ENCODE measurements at places on chromosomes 6 and 20.

GRCh38 chr6:12882761-12883290 is 166.3 kb downstream of the PHACTR1 start:
- DNase-seq, result no peak

DNA sequence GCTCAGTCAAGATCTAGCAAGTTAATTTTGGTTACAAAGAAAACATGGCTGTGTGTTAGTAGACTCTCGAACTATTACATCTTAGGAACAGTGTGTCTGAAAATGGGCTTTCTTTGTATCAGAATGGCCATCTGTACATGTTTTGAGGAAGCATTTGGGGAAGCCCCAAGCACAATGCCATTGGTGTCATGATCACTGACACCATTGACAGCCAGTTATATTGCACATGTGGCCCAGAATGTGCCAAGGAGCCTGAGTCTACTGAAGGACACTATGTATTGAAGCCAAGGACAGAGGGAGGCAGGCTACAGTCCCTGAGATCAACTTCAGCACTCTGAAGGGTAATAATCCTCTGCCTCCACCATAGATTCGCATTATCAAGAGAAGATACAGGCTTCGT is 12.6 kb upstream of the FAM50B start:
- DNase-seq, result no peak

DNA sequence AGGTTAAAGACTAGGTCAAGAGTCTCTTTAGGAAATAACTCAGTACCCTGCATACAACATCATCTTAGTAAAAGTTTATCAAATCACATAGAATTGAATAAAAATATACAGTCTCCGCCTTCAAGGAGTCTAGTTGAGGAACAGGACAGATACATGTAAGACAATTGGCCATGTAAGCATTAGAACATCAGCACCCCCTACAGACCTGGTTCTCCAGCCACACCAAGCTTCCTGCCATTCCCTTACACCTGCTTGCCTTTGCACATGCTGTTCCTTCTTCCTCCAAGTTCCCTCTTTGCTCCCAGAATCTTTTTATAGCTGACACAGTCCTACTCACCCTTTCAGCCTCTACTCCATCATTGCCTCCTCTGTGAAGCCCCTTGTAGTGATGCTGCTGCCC is 187.8 kb upstream of the LRFN2 start:
- DNase-seq, result no peak

DNA sequence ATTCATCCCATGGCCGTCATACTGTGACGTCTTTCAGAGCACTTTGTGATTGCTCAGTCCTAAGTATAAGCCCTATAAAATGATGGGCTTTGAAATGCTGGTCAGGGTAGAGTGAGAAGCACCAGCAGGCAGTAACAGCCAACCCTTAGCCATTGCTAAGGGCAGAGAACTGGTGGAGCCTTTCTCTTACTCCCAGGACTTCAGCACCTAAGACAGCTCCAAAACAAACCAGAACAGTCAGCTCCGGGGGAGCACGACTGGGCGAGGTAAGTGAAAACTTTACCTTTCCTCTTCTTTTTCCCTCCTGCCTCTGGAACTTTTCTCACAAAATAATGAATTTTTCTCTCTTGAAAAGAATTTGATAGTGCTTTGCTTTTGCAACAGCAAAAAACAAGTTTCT is at the start of gene VIP:
VIP (plus strand) TSS at position 104 of the 400 bp plus-strand sequence. CDS start 1,381 bp downstream, outside the sequence.
- DNase-seq, result peak; percentile 1

DNA sequence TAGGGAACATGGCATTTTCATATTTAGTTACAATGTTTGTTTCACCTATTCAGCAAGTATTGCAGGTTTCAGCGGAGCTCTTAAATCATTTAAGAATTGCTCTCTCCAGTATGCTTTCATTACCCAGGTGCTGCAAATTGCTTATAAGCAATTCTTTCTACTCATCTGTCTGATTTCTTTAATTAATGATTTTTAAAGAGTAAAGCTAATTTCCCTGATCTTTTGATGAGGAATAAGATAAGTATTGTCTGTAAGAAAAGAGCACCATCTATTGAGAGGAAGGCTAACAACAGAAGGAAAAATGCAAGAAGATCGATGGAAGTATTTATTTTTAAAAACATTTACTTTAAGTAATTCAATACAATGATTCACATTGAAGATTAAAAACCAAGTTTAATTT is 2.0 kb downstream of the OPRM1 start:
- no peak for DNase-seq

DNA sequence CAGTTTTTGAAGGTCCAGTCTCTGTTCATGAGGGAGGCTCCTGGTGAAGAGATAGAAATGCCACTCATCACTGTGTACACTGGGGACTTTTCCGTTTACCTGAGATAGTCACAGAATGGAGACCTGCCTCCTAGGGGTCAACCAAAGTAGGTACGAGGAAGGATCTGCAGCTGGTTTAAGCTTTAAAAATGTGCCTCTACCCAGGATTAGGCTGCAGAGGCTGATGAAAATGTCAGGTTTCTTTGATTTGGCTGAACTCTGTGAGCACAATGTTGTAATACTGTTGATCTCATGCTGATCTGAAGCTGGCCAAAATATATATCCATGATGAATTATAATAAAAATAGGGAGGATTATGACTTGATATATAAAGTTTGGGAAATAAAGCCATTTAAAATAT is 182.7 kb downstream of the ADAT2 start:
- DNase-seq, result no peak

DNA sequence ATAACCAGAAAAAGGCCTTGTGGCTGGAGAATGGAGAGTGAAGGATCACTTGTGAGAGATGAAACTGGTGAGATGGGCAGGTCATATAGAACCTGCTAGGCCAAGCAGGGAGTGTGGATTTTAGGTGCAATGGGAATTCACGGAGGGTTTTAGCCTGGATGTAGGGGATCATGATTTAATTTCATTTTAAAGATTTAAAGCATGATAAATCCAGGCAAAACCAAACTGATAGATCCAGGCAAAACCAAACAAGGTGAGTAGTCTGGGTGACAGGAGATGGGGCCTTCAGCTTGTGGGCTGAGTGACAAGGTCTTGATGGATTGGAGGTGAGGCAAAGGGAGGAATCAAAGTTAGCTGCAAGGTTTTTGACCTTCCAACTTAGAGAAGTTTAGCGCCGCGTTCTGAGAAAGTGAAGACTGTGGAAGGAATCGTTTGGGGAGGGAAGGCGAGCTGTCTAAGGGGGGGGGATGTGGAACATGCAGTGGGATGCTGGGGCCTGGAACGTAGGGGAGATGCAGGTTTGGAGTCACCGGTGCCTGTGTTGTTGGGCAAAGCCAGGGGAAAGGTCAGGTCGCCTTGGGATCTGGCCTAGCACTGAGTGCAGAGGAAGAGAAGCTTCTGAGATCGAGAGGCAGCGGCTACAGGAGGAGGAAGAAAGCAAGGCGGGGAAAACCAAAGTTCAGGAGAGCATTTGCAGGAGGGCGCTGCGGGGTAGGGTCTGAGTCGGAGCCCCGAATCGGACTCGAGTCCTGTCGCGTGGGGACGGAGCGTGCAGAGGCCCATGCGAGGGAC is 1.3 kb upstream of the PLCG1 start:
- DNase-seq, result no peak

- DNase-seq, result no peak
Measured at GRCh38 chr6:43997345-43997677, 129.9 kb downstream of the MRPL14 start.

DNA sequence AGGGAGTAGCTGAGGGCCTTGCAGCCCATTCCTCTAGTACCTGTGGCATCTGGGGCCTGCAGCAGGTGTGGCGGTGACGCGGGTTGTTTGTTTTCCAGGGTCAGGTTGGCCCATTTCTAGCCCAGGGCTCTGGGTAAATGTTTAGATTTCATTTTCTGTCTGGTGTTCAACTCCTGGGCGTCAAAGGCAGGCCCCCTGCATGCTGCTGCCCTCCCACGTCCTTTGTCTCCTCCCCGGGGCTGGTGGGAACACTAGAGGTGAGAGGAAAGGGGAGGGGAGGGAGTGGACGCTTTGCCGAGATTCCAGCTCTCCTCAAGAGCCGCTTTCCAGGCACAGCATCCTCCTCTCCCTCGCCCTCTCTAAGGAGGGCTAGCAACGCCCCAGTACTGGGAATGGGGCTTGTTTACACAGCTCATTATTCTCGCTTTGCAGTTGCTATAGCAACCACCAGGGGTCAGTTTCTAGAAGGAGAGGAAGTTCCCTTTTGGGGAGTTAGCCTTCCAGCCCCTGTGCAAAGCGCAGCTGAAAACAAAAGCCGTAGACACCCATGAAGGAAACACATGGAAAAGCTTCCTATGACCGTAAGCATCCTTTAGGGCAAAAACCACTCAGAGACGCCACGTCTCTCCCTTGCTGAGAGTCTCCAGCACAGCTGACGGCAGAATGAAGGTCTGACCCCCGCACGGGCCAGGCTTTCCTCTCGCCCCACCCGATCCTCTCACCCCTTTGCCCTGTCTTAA is 170.6 kb downstream of the LY86 start:
- DNase-seq, result peak; percentile 44

DNA sequence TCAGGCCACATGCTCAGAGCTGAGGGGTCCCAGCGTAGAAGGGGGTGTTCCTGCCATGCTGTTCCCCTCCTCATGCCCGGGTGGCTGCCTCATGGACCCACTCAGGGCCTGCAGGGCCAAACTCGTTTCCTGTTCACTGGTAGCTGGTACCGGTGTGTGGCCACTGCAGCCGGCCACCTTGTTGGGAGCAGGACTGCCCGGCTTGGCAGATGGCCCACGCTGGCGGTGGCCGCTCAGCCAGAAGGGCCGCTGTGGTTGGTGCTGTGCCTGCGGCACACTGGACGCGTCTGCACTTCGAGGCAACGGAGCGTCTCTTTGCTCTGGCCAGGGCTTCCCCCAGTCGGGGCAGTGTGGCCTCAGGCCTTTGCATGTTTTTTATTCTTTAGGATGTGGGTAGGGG is 10.0 kb upstream of the COL20A1 start:
- no peak for DNase-seq

DNA sequence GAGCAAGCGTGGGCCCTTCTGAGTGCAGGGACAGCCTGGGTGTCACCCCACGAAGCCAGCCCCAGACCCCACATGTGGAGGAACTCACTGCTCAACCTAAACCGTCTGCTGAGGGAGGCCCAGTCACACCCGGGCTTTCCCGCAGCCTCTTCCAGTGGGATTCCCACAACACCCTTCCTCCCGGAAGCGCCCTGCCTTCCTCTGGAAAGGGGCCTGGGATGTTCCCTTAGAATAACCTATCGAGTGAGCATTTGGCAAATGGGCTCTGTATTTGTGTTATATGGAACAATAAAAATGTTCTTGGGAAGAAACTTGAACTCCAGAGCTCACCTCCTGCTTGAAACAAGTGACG is 100.0 kb upstream of the DUSP22 start:
- DNase-seq, result no peak

GRCh38 chr6:42451333-42452170 is at the start of gene TRERF1:
Gene TRERF1, minus strand, starts transcription at chr6:42451926. Its CDS starts 182,336 bp downstream, at chr6:42269590.
- DNase-seq, result peak; percentile 59

DNA sequence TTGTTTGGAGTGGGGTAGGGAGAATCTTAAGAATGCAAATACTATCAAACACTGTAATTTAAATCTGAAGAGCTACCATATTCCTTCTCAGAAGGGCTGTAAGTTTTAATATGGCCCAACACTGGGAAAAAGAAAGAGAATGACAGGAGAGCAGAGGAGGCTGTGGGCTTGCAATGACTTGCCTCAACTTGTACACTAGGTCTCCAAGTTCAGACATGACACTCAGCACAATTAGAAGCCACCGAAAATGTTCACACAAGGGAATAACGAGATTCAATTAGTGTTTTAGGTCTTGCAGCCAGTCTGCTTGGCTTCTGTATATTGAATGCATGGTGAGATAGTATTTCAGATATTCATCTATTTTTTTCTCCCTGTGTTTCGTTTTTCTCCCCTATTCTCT is 89.4 kb downstream of the HS3ST5 start:
- no peak for DNase-seq

DNA sequence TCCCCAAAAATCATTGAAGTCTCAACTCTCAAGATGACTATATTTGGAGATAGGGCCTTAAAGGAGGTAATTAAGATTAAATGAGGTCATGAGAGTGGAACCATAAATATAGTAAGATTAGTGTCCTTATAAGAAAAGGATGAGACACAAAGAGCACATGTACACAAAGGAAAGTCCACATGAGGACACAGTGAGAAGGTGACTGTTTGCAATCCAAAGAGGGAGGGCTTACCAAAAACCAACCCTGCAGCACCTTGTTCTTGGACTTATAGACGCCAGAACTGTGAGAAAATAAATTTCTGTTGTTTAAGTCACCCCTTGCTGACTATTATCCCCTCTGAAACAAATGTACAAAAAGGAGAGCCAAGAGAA is 150.4 kb upstream of the SMLR1 start:
- DNase-seq, result no peak

DNA sequence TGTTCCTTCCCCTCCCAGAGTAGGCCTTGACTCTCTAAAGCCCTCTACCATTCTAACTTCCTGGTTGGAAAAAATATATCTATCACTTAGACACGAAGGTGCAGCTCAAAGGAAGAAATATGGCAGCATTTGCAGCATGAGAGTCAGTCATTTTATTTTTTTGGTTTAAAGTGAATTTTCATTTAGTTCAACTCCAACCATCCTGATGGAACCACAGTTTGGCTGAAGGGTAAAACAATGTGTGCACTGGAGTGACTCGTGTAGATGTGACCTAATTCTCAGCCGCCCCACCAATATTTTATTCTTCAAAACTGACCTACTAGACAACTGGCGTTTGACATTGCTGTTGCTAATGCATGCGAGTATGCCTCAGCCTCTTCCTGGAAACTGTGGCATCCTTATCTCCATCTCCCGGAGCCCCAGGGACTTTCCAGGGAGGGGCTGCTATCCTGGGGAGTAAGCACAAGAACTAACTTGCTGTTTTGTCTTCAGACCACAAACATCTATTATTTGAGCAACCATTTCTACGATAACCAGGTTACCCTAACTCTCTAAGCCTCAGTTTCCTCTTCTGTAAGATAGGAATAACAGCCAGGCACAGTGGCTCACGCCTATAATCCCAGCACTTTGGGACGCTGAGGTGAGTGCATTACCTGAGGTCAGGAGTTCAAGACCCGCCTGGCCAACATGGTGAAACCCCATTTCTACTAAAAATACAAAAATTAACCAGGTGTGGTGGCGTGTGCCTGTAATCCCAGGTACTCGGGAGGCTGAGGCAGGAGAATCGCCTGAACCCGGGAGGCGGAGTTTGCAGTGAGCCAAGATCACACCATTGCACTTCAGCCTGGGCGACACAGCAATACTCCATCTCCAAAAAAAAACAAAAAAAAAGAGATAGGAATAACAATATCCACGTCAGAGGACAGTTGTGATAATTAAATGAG is 148.7 kb upstream of the JARID2 start:
- DNase-seq, result no peak

Data from fibroblast of skin of left biceps (primary cell).